ENCODE measurements at places on chromosomes 7 and 10.

- no peak for DNase-seq
These were observed 379.8 kb downstream of the GRID1 start for GRCh38 chr10:85986777-85987176.

- no peak for DNase-seq
These were observed 640.4 kb downstream of the LRMDA start for GRCh38 chr10:76071653-76072365.

DNA sequence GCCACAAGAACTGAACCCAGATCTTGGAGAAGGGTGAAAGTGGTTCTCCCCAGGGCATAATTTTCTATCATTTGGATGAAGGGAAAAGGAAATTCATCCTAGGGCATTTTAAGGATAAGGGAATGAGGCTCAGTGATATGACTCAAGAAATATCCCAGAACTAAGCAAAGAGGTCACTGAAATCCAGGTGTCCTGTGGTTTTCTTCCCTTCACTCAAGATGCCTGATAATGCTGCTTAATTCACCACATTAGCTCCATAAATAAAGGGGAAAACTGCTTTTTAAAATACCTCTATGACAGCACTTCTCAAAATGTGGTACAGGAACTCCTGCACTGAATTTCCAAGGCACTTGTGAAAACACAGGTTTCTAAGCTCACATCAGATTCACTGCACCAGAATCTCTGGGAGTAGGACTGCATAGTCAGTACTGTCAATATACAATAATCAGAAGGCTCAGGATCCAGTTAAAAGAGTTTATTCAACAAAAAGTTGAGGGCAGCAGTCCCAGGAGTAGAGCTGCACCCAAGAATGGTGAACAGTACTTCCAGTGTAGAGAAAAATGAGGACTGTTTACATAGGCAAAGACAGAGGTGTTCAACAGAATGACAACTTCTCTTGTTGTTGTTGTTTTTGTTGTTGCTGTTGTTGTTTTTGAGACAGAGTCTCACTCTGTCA lies 2.9 kb downstream of the IFIT3 start:
- DNase-seq: no peak

DNA sequence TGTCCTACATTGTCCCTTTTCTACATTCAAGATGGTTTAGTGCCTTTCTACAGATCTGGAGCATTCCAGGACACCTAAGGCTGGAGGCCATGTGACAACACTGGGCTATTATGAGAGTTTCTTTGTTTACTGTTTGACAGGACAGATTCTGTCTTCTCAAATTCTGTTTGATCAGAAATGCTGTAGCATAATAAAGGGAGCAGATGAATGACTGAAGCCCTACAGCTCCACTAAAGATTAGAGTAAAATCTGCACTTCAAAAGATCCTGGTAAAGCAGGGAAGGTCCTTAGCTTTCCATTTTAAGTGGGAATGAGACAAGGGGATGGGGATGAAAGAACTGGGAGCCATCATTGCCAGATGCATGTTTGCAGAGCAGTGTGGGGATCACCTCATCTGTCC lies 38.4 kb downstream of the TMEM229A start:
- DNase-seq: no peak

GRCh38 chr10:117248750-117249465 lies 8.0 kb downstream of the SLC18A2 start:
- DNase-seq: no peak

Measured in activated CD4-positive, alpha-beta T cell treated with anti-CD3 and anti-CD28 coated beads for 36 hours (primary cell).